Activated T-cell treated with anti-CD3 and anti-CD28 coated beads for 48 hours (primary cell): ENCODE measurements at places on chromosomes 2 and 18.
A peak's percentile ranks its signal among the peaks of the same experiment; 100 is the strongest.

GRCh38 chr2:110991911-110992310 lies 128.8 kb upstream of the BCL2L11 start:
- no peak for DNase-seq

DNA sequence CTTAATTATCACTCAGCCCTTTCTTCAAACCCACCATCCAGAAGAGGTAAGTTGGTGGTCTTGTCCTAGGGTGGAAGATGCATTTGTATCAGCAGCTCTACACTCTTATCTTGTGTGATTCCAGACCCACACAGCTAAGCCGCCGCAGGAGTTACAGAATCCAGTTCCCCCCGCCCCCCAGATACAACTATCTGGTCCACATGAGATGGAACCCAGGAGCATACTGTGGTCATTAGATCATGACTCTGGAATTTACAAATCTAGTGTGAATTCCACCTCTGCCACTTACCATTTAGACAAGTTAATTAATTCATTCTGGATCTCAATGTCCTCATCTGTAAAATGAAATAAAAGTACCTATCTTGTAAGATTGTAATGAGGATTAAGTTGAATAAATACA lies 486.4 kb downstream of the BCL11A start:
- DNase-seq = no peak

- DNase-seq = no peak
Measured at GRCh38 chr18:8001711-8002301, 434.7 kb downstream of the PTPRM start.

DNA sequence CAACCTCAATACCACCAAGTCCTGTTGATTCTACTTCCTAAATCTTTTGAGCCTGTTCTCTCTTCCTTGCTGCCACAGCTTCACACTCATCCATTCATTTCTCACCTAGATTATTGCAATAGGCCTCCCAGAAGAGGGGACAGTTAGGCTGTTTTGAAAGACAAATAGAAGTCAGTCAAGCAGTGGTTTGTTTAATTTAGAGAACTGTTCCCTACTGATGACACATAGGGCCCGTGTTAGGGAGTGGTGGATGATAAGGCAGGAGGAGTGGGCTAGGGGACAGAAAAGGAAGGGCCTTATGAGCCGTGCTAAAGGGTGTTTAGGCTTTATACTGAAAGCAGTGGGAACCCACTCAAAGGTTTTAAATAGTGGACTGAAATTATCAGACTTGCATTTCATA lies 59.6 kb upstream of the ZFP36L2 start:
- no peak for DNase-seq

- no peak for DNase-seq
Measured at GRCh38 chr18:24595561-24596031, 135.2 kb downstream of the HRH4 start.

DNA sequence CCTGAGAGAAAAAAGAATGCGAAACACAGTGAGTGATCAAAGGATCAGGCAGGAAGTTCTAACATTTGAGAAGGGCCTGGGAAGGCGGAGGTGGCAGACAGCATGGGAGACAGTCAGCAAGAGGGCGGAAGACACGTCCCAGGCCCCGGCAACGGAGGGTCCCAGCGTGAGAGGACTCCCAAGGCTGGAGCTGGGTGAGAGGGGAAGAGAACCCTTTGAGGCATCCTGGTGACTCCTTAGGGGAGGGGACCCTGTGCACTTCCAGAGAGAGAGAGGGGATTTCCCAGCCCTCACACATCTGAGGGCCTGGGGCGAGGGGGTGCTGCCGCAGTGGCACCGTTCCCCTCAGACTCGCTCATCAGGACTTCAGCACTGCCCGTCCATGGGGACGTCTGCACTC lies 133.4 kb downstream of the RTP5 start:
- DNase-seq = no peak

DNA sequence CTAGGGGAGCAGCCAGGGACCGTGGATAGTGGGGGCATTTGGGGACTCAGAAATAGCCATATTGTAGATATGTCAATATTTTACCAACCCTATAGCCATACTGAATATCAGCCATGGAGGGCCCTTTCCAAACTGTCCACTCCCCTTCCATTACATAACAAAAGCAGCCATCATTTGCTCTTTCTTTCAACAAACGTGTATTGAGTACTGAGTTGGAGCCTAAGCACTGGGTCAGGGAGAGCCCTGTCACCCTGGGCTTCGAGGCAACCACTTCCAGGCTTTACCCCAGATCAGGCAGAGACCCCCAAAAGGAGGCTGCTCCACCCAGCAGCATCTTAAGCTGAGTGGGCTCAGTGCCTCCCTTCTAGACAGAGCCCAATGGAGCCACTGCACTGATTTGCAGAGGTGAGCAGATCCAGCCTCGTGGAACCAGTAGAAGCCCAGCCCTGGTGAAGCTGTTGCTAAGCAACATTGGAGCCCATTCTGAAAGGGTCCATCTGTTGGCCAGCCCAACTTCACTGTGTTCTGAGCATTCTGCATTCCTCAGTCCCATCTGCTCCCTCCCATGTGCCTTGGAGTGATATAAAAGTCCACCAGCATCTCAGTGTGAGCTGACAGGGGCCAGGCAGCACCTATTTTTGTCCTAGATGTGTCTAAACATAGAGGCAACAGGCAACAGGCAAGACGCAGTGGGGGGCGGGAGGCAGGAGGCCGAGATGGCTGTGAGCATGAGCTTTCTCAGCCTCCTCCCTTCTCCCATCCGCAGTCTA lies 112.1 kb downstream of the PLB1 start:
- DNase-seq = no peak

GRCh38 chr18:67854340-67854739 lies 337.8 kb upstream of the DSEL start:
- no peak for DNase-seq

DNA sequence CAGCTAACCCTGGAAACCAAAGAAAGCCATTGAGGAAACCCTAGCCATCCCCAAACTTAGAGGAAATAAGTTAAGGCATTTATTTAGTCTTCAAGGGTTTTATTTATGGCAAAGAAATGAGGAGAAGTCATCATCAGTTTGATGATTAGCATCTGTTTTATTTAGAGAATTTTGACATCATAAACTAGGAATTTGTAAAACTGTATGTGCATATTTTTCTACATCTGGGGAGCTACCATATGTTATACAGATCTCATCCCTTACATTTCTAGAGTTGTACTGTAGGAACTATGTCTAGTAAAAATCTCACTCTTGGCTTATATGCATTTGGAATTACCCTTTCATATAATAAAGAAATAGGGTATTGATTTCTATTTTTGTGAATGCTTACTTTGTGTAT lies 48.7 kb downstream of the FMNL2 start:
- DNase-seq = no peak

GRCh38 chr2:214006601-214007000 lies 404.3 kb upstream of the VWC2L start:
- DNase-seq = no peak

DNA sequence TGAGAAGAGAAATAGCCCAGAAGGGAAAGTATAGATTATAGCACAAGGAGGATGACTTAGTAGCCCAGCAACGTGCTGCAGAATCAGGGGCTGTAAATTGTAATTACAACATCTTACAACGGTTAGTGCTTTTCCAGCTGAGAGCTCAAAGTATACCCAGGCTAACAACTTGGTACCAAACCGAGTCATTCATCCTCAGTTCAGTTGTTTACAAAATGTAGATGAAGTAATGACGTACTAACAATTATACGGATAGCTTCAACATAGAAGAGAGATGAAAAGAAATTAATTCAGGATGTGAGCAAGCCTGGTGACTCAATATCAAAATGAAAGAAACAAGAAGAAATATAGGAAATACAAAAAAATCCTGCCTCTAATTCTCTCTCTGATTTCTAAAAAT lies 99.2 kb downstream of the DYNAP start:
- no peak for DNase-seq

GRCh38 chr2:125730921-125731320 lies 925.0 kb upstream of the GYPC start:
- no peak for DNase-seq

DNA sequence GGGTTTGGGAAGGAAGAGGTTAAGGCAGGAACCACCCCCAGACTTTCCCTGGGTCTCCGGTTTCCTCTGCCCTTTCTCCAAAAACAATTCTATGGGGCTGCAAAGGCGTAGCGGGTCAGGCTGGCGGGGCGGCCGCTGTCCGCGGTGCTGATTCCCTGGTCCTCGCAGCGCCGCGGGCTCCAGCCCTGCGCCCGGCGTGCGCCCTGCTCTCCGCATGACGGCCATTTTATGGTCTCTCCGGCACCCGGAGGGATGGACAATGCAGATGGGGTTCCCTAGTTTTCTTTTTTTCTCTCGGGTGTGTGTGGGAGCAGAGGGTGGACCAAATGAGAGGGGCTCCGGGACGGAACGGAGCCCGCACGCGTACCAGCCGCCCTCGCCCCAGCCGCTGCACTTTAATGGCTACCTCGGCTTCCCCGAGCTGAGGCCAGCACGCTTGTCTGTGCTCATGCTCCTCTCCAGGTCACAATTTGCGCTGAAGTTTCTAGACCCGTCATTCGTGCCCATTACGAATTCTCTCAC lies 1.6 kb downstream of the ST8SIA3 start:
- DNase-seq = peak; percentile 9
